ENCODE measurements at places on chromosomes 1 and 21. TPM values are rescaled to one million over a fixed set of nuclear protein-coding genes. Genes with fewer than 3 reads are reported as not detected.

- no peak for DNase-seq
These were observed 35.0 kb downstream of the FHAD1 start for GRCh38 chr1:15282038-15282437.

DNA sequence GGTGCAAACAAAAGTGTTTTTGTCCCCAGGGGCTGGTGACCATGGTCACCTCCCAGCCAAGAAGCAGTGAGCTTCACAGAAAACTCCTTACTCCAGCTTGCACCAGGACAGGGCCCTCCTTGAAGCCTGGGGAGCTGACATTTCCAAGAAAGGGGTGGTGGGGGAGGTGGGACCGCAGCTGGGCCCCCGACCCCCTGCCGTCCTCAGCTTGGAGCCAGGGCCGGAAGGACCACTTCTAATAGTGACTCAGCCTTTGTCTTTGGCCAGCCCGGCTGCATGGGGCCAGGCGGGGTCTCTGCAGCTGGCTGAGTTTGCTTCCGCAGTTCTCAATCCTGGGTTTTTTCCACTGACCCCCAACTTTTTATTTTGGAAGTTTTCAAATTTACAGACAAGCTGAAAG is 136.5 kb upstream of the POU3F1 start:
- no peak for DNase-seq

DNA sequence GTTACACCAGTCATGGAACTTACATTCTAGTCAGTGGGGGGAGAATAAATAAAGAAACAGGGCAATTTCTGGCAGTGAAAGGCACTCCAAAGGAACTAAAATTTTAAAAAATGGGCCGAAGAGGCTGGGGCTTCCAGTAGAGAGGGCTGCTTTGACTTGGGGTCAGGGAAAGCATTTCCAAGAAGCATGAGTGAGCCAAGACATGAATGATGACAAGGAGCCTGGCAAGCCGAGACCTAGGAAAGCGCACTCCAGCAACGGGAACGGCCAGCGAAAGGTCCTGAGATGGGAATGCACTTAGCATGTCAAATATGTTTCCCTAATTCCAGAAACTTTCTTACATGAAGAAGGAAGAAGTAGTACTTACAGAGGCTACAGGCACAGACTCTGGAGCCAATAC is 95.4 kb upstream of the NGF start:
- no peak for DNase-seq

GRCh38 chr1:7590426-7590790 is 180.7 kb upstream of the VAMP3 start:
- no peak for DNase-seq

GRCh38 chr1:61300899-61301298 is 218.5 kb downstream of the NFIA start:
- no peak for DNase-seq

DNA sequence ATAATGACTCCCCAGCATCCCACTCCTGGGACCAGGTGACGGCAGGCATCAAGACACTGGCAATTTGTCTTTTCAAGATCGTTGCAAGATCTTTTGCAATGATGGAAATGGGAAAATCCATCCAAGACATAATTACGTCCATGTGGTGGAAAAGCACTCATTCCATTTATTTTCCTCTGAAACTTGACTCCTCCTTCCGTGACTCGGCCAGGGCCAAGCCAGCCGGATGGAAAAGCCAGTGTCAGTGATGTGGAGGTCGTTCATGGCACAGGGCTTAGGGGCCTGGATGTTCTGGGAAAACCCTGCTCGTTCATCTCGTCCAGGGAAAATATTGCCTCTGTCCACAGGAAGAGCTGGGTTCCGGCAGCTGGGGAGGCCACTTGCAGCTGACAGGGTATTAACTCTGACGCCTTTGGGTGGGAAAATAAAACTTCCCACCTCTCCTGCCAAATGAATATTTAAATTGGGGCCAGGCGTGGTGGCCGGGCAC is 46.2 kb downstream of the C1orf198 start:
- DNase-seq: no peak

DNA sequence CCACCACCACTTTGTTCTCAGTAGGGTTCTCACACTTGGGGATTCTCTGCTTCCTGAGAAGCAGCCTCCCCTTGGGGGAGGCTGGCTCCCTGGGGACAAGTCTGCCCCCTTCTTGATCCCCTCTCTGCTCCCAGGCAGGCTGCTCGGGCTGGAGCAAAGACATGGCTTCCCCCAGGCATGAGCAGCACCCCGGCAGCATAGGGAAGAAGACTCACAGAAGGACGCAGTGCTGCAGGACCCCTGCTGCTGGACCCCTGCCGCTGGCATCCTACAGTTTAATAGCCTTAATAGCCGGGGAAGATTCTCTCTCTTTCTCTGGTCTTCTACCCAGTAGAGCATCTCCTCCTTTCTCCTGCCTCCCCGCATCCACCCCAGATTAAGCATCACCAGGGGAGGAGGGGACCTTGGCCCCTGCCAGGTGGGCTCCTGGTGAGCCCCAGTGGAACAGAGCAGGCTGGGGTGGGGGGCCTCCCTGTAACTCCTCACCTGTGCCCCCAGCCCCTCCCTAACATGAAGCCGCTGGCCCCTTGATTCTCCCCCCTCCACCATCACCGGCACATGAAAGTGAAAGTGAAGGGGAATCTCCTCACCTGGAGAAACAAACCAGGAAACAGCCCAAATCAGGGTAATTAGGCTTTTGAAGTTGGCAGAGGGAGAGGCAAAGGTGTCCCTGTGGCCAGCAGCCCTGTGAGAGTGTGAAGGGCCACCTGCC is 2.5 kb downstream of the WNT3A start:
- DNase-seq: no peak

GRCh38 chr1:31843506-31843905 is 27.7 kb upstream of the SPOCD1 start:
- DNase-seq: no peak

GRCh38 chr21:32726839-32727686 is 750 bp downstream of the SYNJ1 start:
- peak; percentile 16 for DNase-seq

DNA sequence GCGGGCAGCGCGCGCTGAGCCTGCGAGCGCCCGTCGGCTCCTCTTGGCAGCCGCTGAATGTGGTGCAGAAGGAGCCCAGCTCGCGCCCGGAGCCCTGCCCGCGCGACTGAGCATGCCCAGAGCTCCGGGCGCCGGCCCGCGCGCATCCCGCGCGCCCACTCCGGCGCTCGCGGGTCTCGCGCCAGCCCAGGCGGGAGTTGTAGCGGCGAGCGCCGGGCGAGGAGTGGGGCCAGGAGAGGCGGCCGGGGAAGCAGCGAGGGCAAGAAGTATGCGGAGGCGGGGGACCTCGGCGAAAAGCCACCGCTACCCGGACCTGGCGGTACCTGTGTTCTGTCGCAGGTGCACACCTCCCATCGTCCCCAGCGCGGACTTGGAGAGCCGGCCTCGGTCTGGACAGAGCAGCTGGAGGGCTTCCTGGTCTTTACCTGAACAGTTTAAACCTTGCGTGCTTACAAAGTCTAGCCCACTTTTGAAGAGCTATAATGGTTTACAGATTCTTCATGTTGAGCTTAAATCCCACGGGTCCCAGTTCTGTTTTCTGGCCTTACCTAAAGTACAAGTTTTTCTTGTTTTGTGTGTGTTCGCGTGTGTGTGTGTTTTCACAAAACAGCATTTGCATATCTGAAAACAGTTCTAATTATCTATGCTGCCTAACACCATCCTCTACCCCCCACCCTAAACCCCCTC is at the start of gene DDAH1:
TSS of gene DDAH1 (minus strand) at position 61 of the 687 bp plus-strand sequence. CDS start 114 bp downstream, outside the sequence.
- no peak for DNase-seq

DNA sequence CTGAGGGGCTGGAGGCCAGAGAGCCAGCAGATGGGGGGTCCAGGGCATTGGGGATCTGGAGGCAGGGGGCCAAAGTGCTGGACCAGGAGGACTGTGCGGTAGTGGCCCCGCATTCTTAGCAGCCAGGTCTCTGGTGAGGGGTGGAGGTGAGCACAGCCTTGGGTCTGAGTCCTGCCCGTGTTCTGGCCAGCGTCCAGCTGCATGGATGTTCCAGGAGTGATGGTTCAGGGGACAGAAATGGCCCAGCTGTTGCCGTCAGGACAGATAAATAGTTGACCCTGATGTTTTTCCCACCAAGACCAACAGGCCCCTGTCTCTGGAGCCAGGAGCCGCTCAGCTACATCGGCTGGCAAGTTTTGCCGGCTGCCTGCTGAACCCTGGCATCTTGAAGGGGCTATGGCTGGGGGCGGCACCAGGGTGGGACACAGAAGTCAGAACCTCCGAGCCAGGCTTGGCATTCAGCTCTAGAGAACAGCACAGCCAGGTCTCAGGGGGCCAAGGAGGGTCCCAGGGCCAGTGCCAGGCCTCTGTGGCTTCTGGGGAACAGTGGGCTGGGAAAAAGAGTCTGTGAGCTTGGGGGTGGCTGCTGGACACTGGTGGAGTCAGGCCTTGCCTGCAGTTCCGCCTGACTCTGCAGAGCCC is 19.4 kb upstream of the TTC34 start:
- no peak for DNase-seq

DNA sequence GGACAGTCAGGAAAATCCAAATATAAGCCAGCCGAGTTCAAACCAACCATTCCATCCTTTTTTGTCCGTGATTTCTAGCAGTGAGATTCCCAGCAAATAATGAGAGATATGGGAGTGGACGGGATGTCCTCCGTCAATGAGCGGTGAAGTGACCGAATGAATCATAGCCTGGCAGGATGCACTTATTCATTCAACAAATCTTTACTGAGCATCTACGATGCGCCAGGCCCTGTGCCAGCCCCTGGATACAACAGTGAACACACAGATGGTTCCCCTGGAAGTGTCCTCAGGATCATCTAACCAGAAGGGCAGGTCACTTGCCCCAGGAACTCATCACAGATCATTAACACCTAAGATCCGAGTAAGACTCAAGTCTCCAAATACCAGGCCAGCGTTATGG is 8.2 kb upstream of the PLEKHA6 start:
- no peak for DNase-seq

DNA sequence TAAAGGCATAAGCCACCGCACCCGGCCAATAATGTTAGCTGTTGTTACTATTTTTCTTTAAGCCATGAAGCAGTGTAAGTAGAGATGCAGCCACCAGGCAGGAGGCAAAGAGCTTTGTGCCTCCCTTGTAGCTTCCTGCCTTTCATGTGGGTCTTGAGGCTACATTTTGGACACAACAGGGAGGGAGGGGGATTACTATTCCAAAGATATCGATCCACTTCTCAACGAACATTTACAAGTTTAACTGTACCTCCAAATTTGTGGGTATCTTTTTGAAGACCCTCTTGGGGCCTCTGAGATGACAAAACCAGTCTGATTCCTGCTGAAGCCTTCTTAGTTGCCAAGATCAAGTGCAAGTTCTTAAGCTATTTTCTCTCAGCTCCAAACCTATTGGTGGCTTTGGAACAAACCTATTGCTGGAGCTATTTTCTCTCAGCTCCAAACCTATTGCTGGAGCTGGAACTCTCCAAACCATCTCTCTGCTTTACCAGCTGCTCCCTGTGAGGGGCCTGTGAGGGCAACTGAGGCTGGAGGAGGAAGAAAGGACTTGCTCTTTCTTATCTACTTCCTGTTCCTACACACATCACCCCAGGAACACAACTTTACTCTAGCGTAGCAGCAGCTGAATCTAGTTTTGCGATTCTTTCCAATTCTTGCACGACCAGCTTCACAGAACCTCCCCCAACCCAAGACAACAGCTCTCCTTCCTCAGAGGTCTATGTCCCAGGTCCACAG is 16.1 kb upstream of the RCAN3 start:
- DNase-seq: no peak

- DNase-seq: no peak
These were observed 27.9 kb downstream of the ANGEL2 start for GRCh38 chr1:212987702-212988322.

TFF1 gene
- total RNA-seq: not detected

TMCO4 gene
- 20.3 TPM for total RNA-seq

HRNR gene
- total RNA-seq: not detected

FMO1 gene
- total RNA-seq: 0.06 TPM

TSPAN1 gene
- 0.64 TPM for total RNA-seq

SPRR4 gene
- total RNA-seq: not detected

All from H4 (cell line).